ENCODE measurements at places on chromosomes 2 and 18. TPM values are rescaled to one million over a fixed set of nuclear protein-coding genes. Genes with fewer than 3 reads are reported as not detected.
A peak's percentile ranks its signal among the peaks of the same experiment; 100 is the strongest.

DNA sequence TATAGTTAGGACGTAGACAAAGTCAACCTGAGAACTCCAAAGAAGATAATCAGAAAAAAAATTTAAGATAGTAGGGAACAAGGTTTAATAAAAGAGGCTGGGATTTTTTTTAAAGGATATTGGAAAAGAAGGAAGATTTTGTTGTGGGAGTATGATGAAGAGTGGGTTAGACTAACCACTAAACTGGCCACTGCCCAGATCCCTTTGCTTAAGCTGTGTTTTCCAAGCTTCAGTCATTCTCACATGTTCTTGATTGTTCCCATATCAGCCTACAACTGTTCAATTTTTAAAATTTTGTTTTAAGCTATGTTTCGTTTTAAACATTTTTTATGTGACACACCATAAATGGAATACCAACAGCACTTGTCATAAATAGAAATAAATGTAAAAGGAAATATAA is 284.5 kb upstream of the MMADHC start:
- no peak for DNase-seq

- no peak for DNase-seq
These were observed 1.3 kb downstream of the TMEM163 start for GRCh38 chr2:134717286-134718022.

- no peak for DNase-seq
These were observed 162.5 kb downstream of the TTC32 start for GRCh38 chr2:19739256-19739655.

DNA sequence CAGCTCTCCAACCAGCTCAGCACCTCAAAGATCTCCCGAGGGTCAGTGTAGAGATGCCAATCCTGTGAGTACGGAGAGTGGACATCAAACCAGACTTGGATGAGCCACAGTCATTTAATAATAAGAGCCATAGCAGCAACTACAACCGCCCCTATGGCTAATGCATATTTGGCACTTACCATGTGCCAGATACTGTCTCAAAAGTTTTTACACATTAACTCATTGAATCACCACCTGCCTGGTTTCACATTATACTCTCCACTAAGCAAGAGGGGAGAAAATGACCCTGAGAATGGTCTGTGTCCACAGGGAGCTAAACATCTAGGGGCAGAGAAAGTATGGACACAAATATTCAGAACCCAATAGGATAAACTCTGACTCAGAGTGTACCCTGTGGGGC is 2.6 kb downstream of the CNPPD1 start:
- no peak for DNase-seq

DNA sequence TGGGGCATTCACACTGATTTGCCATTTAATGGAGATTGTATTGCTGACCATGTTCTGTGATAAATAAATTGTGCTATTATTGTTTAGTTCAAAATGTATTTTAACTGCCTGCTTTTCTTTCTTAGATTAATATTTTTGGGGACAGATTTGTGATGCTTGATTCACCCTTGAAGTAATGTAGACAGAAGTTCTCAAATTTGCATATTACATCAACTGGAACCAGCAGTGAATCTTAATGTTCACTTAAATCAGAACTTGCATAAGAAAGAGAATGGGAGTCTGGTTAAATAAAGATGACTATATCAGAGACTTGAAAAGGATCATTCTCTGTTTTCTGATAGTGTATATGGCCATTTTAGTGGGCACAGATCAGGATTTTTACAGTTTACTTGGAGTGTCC is 1.8 kb downstream of the DNAJC10 start:
- no peak for DNase-seq

The RUFY4 gene
- total RNA-seq = not detected

- DNase-seq = no peak
These were observed 346.8 kb downstream of the ANAPC1 start for GRCh38 chr2:111537078-111537655.

The FEZ2 gene
- 68.3 TPM for total RNA-seq

DNA sequence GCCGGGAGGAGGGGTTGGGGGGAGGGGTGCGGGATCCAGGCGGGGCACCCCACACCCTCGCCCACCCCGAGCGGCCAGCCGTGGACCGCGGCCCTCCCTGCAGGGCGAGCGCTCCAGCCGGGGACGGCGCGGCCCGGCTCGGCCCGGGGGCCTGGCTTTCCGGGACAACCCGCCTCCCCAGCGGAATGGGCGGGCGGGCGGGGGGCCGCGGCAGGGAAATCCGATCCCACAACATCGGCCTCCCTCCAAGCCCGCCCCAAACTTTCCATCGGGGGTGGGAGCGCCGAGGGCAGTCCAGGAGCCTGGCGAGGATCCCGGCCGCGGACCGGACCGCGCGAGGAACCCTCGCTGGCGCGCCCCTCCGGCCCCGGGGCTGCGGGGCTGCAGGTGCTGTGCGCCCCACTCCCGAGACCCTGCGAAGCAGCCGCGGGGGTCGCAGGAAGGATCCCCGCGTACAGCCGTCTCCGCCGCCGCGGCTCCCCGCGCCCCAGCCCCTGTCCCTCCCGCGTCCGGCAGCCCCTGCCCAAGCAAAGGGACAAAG is 529 bp downstream of the SEMA4C start:
- peak; percentile 90 for DNase-seq

DNA sequence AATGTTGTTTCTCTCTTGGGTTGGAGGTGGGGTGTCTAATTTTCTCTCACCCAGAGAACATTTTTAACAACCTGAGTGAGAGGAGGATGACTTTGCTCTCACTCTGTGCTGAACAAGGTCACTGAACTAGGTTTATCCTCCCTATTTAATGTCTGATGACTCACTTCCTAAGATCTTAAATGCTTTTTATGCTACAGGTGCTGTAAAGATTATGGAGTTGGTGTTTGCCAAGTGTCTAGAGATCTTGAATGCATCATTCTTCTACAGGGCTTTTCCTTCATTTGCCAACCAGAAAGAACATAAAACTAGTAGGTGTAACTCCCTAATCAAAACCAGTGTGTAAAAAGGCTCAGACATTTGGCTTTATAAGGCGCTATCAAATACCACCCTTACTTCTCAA is 350.5 kb upstream of the ETAA1 start:
- no peak for DNase-seq

The MAT2A gene
- total RNA-seq = 389 TPM
